ENCODE measurements at places on chromosomes 3 and 15.

DNA sequence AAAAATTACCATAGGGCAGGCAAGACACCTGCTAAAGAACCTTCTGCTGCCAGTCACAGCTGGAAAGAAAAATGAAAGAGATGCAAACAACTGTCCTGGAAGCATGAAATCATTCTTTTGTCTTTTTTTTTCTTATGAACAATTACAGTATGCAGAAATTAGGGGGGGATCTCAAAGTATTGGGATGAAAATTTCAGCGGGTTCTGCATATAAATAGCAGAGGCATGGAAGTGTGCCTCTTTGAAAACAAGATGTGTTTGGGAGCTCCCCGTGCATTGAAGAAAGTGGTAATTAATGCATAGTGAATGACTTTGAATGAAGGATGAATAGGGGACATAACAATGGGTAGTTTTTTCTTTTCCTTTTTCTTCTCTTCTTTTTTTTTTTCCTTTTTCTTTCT lies 431.2 kb downstream of the SOX2 start:
- no peak for DNase-seq

GRCh38 chr15:48062148-48062872 lies 58.5 kb upstream of the SLC24A5 start:
- no peak for DNase-seq

GRCh38 chr3:163139600-163139999 lies 1643.0 kb downstream of the OTOL1 start:
- no peak for DNase-seq

GRCh38 chr3:198048445-198048844 lies 88.4 kb downstream of the LMLN start:
- DNase-seq: no peak

DNA sequence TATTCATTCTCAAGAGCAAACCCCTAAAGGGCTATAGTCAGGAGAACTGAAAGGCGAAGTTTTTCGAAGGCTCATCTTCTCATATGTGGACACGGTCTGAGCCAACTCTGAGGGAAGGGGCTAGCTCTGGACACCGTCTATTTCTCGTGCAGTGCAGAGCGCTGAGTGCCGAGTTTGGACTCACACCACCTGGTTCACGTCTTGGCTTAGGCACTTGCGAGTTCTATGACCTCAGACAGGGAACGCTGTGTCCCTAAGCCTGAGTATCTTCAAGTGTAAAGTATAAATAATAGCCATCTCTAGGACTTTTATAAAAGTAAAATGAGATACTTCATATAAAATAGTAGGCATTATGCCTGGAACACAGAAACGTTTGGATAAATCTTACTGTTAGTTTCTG lies 223.7 kb downstream of the FMN1 start:
- DNase-seq: no peak

DNA sequence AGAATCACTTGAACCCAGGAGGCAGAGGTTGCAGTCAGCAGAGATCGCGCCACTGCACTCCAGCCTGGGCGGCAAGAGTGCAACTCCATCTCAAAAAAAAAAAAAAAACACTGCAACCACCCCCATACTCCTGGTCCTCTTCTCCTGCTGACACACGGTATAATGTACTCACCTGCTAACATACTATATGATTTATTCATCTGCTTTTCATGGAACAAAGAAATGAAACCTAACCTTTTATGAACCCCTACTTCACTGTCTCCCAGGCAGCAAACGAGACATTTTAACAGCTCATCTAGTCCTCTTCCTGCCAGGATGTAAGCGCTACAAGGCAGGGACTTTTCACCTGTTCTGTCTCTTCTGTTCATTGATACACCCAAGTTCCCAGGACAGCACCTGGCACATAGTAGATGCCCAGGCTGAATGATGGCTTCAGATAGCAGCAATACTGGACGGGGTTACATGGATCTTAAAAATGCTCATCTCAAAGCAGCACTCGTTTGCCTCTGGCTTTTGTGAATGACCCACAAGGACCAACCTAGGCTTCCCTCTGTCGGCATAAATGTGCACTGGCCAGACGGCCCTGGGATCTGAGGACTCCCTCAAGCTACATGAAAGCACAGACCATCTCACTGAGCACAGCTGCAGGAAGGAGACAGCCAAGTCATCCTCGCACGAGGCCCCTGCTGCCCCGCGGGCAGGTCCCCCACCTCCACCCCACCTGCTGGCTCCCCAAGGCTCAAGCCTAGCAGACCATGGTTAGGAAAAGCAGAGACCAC lies 20.3 kb downstream of the XXYLT1 start:
- DNase-seq: no peak

- no peak for DNase-seq
Observed at GRCh38 chr3:150148227-150148626, 177.5 kb upstream of the PFN2 start.

- DNase-seq: peak; percentile 12
Observed at GRCh38 chr3:71584394-71585011, 975 bp upstream of the FOXP1 start.

- no peak for DNase-seq
Observed at GRCh38 chr3:107995823-107996222, 95.0 kb downstream of the CD47 start.

GRCh38 chr3:53892286-53892637 lies 603 bp upstream of the SELENOK start:
- no peak for DNase-seq

DNA sequence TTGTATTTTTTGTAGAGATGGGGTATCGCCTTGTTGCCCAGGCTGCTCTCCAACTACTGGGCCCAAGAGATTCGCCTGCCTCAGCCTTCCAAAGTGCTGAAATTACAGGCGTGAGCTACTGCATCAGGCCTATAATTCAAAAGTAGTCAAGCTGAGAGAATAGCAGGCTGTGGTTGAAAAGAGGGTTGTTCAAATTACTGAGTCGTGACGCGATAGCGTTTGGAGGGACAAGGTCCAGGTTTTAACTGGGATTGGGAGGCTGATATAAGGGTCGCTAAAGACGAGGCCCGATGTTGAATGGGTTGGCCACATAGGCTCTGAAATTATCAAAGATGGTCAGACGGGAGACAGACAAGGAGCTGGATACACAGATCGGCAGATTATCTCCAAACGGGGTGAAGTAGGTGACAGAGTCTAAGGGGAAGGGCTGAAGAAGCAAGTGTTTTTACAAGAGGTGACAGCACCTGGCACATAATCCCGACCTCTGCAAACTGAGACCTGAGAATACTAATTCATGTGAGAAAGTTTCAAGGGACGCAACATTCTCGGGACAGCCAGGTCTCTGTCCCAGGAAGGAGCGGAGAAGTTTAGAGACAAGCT lies 759 bp upstream of the ARID3B start:
- DNase-seq: no peak

DNA sequence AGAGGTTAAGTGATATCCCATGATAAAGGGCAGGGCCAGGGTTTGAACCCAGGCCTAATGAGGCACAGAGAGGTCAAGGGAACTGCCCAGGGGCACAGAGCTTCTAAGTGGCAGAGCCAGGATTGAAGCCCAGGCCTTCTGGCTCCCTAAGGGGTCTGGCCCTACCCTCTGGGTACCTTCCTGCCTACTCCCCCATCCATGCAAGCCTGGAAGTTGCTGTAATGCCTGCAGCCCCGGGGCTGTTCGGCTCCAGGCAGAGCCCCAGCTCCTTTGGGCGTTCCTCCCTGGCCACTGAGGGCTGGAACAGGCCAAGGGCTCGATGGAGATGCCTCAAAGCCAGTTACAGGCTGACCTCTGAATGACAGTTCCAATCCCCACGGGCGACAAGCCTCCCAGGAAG lies 4.5 kb downstream of the GRIP2 start:
- DNase-seq: no peak

DNA sequence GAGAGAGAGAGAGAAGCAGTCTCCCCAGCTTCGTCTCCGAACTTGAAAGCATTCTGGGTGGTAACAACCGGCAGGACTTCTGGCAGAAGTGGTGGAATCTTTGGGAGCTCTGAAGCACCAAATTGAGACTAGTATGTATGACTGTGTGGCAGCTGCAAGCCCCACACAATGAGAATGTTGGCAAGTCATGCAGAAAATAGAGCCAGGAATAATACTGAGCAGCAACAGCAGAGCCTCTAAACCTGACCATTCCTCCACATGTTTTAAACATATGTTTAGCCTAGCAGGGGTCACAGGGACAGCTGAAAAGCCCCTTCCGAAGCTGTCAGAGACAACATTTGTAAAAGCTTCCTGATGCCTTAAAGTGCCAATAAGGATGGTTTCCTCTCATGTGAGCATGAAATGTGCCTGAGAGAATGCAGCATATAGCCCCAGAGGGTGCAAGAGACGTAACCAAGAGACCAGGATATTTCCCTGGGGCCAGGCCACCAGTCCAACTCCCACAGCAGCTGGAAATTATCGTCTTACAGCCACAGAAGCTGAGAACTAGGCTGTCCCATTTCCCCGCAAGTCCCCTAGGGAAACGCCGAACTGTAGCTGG lies 178.6 kb upstream of the CCDC54 start:
- DNase-seq: no peak

GRCh38 chr15:79197285-79197684 lies 85.2 kb upstream of the ANKRD34C start:
- no peak for DNase-seq

GRCh38 chr3:39501968-39502837 lies 34.7 kb downstream of the MOBP start:
- no peak for DNase-seq

- DNase-seq: no peak
Observed at GRCh38 chr3:40975711-40976121, 223.6 kb upstream of the CTNNB1 start.

- no peak for DNase-seq
Observed at GRCh38 chr3:136667081-136667480, 85.1 kb downstream of the STAG1 start.

DNA sequence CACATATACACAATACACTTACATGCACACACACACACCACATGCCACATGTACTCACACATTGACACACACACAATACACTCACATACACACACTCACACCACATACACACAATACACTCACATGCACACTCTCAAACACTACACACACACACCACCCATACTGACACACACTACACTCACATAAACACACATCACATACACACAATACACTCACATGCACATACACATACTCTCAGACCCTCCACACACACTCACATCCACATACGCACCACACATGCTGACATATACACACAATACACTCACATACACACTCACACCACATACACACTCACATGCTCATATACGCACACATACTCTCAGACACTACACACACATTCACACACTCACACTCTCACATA lies 28.3 kb upstream of the KIF23 start:
- no peak for DNase-seq

GRCh38 chr15:63986751-63987341 lies 59.4 kb downstream of the DAPK2 start:
- DNase-seq: no peak

DNA sequence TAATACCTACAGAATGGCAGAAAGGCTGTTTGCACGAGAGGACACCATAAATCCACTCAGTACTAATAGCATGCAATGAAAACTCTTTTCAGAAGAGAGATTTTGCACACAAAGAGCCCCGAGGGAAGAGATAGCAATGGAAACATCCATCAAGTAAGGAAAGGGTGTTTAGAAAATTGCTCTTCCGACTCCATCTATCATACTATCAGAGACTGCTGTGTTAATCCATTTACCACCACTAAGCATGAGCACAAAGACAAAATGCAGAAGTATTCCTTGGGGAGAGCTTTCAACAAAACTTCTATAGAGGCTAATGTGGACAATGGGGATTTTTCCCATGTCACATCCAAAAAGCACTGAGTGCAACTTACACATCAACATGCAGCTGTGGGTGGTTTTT lies 72.1 kb upstream of the PLAAT1 start:
- no peak for DNase-seq

DNA sequence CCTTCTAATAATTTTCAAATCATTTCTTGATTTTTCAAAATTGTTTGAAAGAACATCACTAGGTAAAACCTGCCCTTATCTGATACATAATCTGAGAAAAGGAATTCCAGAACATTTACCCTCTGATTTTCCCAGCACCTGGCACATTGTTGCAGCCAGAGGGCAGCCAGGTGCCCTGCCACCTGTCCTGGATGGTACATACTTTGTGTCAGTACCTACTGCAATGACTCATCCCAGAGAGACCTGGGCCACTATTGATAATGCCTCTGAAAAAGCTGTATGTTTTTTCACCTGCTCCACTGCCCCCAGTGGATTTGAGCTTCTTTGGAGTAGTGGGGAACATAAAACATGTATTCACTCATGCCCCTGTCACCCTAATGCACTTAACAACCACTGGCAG lies 648.9 kb upstream of the GBE1 start:
- no peak for DNase-seq

DNA sequence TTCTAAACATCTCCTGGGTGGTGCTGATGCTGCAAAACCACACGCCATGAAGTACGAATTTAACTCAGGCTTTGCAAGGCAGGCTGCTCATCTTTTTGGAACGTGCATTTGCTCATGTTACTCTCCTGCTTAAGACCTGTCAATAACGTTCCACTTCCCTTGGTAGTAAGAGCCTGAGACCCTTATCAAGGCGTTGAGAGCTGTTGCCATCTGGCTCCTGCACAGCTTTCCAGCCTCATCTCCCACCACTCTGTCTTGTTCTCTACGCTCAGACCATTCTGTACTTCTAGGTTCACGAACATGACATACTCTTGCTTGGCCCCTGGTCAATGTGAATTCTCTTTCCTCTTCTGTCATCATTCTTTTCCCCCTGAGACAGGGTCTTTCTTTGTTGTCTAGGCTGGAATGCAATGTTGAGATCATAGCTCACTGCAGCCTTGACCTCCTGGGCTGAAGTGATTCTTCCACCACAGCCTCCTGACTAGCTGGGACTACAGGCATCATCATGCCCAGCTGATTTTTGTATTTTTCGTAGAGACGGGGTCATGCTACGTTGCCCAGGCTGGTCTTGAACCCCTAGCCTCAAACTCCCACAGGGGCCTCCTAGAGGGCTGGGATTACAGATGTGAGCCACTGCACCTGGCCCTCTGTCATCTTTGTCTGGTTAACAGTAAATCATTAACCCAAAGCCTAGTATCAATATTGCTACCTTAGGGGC lies 202.8 kb downstream of the CADPS start:
- no peak for DNase-seq

DNA sequence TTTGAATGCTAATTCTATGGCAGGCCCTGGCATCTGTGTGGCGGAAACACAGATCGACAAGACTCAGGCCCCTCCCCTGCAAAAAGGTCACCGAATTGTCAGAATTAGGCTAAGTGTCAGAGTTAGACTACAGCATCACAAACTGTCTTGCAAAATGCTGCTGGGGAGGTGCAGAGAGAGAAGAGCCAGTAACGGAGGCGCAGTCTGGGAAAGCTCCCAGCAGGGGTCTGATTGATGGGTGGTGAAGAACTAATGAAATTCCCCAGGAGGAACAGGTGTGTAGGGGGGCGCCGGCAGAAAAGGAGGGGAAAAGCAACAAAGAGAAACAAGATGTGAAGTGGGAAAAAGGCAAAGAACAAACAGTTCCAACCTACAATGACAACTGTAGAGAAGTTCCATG lies 72.7 kb upstream of the TAMM41 start:
- DNase-seq: no peak

- DNase-seq: no peak
Observed at GRCh38 chr3:16908016-16908807, 23.5 kb downstream of the PLCL2 start.

- no peak for DNase-seq
Observed at GRCh38 chr3:11799791-11800190, 46.9 kb downstream of the TAMM41 start.

- DNase-seq: no peak
Observed at GRCh38 chr15:48962662-48963523, 826 bp downstream of the SHC4 start.

GRCh38 chr15:50055750-50056157 lies 63.3 kb downstream of the ATP8B4 start:
- DNase-seq: no peak

Measured in activated CD4-positive, CD25-positive, alpha-beta regulatory T cell (primary cell).